Osteoblast (primary cell): ENCODE measurements at places on chromosomes 3 and 15. TPM values are rescaled to one million over a fixed set of nuclear protein-coding genes. Genes with fewer than 3 reads are reported as not detected.
A peak's percentile ranks its signal among the peaks of the same experiment; 100 is the strongest.

Gene DPP8
- 40.9 and 42.4 TPM in 2 replicates for total RNA-seq

Gene MEX3B
- total RNA-seq, result 11.2 and 15.2 TPM in 2 replicates

Gene SLC22A13
- total RNA-seq, result 0.29 and 0.36 TPM in 2 replicates

Gene TRH
- total RNA-seq, result under 0.01 TPM in 2 replicates

Gene NCEH1
- 9.7 and 10.9 TPM in 2 replicates for total RNA-seq

Gene GOLGA8N
- 4.7 and 5.0 TPM in 2 replicates for total RNA-seq

Gene NANOGP8
- total RNA-seq, result under 0.01 and 1.2 TPM in 2 replicates

GRCh38 chr3:139561255-139561817 is 21.8 kb upstream of the RBP1 start:
- no peaks in the 10 kb centered on the region for H3K27me3 ChIP-seq
- no peaks in the 10 kb centered on the region for H3K36me3 ChIP-seq
- DNase-seq, result no peak

DNA sequence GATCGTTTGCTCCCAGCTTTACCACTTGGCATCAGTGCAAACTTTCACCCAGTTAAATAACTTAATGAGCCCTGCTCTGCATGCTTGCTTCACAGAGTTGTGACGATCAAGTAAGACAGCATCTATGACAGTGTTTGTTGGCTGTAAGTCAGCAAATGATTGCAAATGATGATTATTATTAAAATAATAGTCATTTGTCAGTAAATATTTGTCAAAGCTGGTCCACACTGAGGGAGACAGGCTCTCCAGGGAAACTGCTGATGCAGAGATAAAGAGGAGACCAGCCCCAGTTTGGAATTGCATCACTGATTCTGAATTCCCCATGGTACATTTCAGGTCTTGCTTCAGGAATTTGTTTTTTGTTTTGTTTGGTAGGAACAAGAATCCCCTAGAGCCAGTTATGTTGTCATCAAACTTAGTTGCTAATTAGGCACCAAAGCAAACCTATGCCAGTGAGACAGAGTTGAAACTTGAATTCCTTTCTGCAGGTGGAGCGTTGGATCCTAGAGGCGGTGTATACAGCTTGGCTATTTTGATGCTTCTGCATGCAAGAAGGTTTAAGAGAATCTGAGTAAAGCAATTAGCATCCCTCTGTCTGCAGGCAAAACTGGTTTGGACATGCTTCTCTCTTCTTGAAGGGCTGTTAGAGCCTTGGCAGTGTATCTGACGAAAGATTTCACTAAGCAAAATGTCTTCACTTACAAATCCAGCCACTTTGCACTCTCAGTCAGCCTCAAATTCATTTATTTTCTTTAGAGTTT is 338.6 kb upstream of the TPRG1 start:
- H3K27me3 ChIP-seq, result no peaks in the 10 kb centered on the region
- no peaks in the 10 kb centered on the region for H3K36me3 ChIP-seq
- H3K4me3 ChIP-seq, result no peak overlapping the region
- H3K27ac ChIP-seq, result no peak overlapping the region
- DNase-seq, result no peak

- no peaks in the 10 kb centered on the region for H3K27me3 ChIP-seq
- H3K36me3 ChIP-seq, result peaks cover 8% of the 10 kb centered on the region
- H3K4me1 ChIP-seq, result no peaks in the 10 kb centered on the region
- no peak for DNase-seq
- no peak overlapping the region for H3K4me3 ChIP-seq
Measured at GRCh38 chr3:196735751-196736150, 3.9 kb upstream of the PAK2 start.

DNA sequence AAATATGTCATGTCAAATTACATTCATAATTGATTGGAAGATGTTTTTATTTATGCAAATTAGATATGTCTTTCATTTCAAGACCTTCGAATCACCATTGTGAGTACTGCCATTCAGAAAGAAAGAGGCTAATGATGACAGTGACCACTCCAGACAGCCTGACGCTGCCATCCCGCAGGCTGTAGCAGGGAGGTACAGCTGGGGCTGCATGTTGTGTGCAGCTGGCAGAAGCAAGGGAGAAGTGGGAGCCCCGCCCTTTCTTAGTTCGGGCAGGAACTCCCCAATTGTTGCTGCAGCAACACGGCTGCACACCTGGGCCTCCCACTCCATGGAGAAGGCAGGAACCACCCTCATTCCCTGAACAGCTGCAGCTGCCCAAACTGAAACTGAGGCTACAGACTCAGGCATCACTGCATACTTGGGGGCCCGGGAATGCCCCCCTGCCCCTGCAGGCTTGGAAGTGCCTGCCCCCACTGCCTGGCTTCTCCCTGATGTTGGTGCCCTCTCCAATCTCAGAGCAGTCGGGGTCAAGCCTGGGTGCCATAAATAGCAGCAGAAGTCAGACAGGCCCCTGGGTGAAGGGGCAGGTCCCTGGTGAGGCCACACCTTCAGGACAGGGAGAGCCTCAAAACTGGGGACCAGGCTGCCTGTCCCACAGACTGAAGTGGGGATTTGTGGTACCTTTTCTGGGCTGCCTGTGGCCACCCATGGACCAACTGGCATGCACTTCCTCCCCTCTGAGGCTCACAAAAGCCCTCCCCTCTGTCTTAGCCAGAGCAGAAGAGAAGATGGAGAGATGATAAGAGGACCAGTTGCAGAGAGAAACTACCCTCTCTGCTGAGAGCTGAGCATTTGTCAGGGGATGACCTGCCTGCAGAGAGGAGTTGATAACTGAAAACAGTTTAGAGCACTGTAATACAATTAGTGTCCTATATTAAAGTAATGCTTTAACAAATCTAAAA is 964.6 kb downstream of the SI start:
- no peaks in the 10 kb centered on the region for H3K36me3 ChIP-seq
- peak; percentile 19 for DNase-seq
- H3K4me1 ChIP-seq, result no peaks in the 10 kb centered on the region
- H3K27me3 ChIP-seq, result no peaks in the 10 kb centered on the region
- H3K27ac ChIP-seq, result no peak overlapping the region

GRCh38 chr3:2262204-2262603 is 163.5 kb downstream of the CNTN4 start:
- no peaks in the 10 kb centered on the region for H3K36me3 ChIP-seq
- DNase-seq, result no peak
- no peak overlapping the region for H3K4me3 ChIP-seq
- no peak overlapping the region for H3K27ac ChIP-seq
- no peaks in the 10 kb centered on the region for H3K4me1 ChIP-seq
- no peaks in the 10 kb centered on the region for H3K27me3 ChIP-seq

DNA sequence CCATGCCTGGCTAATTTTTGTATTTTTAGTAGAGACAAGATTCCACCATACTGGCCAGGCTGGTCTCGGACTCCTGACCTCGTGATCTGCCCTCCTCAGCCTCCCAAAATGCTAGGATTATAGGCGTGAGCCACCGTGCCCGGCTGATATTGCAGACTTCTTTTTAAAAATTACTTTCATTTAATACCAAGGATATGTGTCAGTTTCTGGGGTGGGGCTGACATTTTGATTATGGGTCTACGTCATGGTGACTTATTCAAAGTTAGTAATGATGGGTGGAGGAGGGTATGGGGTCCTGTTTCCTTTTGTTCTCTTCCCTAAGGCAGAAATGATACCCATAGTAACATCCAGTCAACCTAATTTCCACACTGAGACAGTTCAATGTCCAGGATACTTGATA is 34.7 kb downstream of the GBE1 start:
- no peaks in the 10 kb centered on the region for H3K27me3 ChIP-seq
- peaks cover 55% of the 10 kb centered on the region for H3K4me1 ChIP-seq
- peaks cover 4% of the 10 kb centered on the region for H3K36me3 ChIP-seq
- no peak for DNase-seq
- H3K4me3 ChIP-seq, result peak overlapping the region; percentile 48

DNA sequence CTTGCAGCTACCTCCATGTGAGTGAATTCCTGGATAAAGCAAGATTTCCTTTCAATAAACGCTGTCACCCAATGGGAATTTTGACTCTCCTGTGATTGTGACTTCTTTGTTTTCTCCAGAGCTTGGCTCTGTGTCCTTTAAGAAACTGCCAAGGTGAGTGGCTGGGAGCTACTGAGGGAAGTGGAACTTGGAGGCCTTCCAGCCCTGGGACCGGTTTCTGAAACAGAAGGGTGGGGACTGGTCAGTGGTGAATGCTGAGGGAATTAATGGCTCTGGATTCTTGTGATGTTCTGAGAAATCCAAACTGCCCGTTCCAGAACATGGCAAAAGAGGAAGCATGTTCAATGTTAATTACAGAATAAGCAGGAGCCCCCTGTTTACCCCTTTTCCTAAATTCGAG is 41.1 kb upstream of the MYZAP start:
- no peak overlapping the region for H3K27ac ChIP-seq
- peaks cover 4% of the 10 kb centered on the region for H3K27me3 ChIP-seq
- H3K4me3 ChIP-seq, result no peak overlapping the region
- peaks cover 16% of the 10 kb centered on the region for H3K4me1 ChIP-seq
- peak; percentile 52 for DNase-seq
- H3K36me3 ChIP-seq, result no peaks in the 10 kb centered on the region

DNA sequence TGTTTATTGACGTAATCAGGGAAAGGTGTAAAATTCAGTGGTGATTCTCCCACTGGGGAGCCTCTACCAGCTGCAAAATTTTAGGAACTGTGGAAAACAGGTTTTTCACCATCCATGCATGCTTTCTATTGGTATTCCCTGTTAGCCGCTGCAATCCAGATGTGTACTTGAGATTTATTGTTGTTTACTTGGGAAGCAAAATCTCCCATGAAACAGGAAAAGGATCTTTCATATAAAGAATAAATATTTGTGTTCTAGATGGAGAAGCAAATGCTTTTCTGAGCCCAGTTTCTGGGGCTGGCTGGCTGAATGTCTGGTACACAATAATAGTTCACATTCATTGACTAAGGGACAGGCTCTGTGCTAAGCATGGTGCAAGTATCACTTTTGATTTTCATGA is 144.6 kb upstream of the RASGRP1 start:
- DNase-seq, result no peak
- H3K36me3 ChIP-seq, result no peaks in the 10 kb centered on the region
- H3K4me3 ChIP-seq, result no peak overlapping the region
- H3K4me1 ChIP-seq, result peaks cover 16% of the 10 kb centered on the region

DNA sequence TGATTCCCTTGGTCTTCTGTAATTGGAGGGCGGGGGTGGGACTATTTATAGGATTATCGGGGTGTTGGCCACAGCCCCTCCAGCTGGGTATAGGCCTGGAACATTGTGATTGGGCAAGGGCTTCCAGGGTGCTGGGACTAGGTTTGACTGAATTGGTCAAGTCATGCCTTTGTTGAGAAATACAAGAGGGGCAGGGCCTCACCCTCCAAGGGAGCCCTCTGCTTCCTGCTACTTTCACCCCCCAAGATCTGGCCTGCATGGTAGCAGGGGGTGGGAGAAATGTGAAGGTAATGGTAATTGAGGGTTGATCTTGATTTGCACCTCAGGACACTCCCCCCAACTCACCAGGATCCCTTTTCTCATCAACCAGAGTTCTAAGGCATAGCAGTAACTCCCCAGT is 25.2 kb downstream of the TRIM71 start:
- H3K27ac ChIP-seq, result no peak overlapping the region
- H3K27me3 ChIP-seq, result no peaks in the 10 kb centered on the region

GRCh38 chr3:33439546-33440327 is 468 bp downstream of the UBP1 start:
- peak; percentile 90 for DNase-seq
- H3K27ac ChIP-seq, result peak overlapping the region; percentile 87
- H3K4me3 ChIP-seq, result peak overlapping the region; percentile 92
- H3K27me3 ChIP-seq, result no peaks in the 10 kb centered on the region
- H3K36me3 ChIP-seq, result no peaks in the 10 kb centered on the region
- peaks cover 39% of the 10 kb centered on the region for H3K4me1 ChIP-seq

GRCh38 chr3:63896332-63897030 is 15.7 kb downstream of the SCAANT1 start:
- peak overlapping the region; percentile 4 for H3K27ac ChIP-seq
- H3K4me1 ChIP-seq, result peaks cover 20% of the 10 kb centered on the region
- H3K4me3 ChIP-seq, result no peak overlapping the region
- H3K27me3 ChIP-seq, result no peaks in the 10 kb centered on the region
- no peak for DNase-seq
- H3K36me3 ChIP-seq, result peaks cover 15% of the 10 kb centered on the region

GRCh38 chr15:89825271-89825940 is 10.8 kb upstream of the ANPEP start:
- H3K27me3 ChIP-seq, result no peaks in the 10 kb centered on the region
- DNase-seq, result peak; percentile 49
- peaks cover 63% of the 10 kb centered on the region for H3K4me1 ChIP-seq
- no peaks in the 10 kb centered on the region for H3K36me3 ChIP-seq
- H3K4me3 ChIP-seq, result no peak overlapping the region

GRCh38 chr15:40941068-40941527 is 12.0 kb downstream of the DLL4 start:
- DNase-seq, result no peak
- H3K4me1 ChIP-seq, result peaks cover 22% of the 10 kb centered on the region
- peak overlapping the region; percentile 76 for H3K4me3 ChIP-seq

DNA sequence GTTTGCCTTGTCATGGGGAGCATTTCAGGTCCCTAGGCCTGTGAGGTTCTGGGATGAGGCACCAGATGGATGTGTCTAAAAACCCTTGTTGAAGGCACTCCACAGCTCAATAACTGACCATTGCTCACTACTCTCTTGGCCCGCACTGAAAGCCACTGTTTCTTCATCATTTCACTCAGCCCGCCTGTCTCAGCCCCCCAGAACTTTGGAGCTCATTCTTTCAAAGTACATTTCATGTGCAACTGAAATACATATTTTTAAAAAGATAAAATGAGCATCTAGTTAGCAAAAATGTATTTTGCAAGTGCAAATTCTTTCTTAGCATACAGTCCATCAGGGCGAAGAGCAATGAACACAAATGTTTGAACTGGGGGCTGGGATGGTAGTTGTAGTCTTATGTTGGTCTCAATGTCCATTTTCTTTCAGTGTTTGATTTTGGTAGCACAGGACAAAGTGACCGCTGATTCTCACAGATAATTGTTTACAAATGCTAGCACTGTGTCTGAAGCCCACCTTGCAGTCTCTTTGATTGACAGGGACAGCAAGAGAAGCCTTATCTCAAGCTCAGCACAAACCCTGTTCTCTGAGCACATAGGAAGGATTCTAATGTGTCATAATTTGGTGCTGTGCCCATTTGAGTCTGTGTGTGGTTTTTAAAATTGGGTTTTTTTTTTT is 19.6 kb downstream of the HEMK1 start:
- no peak overlapping the region for H3K4me3 ChIP-seq
- H3K36me3 ChIP-seq, result peaks cover 3% of the 10 kb centered on the region
- peaks cover 32% of the 10 kb centered on the region for H3K4me1 ChIP-seq

DNA sequence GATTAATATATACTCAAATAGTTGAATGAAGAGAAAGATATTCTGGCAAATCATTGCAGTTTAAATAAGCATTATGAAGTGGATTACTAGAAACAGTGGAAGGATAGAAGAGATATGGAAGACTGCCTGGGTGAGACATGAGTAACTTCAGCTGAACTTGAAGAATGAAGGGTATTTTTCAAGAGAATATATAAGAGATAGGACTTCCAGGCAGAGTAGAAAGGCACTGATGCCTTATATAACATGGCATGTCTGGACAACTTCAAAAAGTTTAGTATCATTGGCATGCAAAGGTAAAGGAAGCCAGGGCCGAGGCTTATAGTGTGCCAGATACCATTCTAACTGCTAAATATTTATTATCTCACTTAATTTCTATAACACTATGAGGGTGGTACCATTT is 126.5 kb upstream of the SLC7A14 start:
- peaks cover 62% of the 10 kb centered on the region for H3K4me1 ChIP-seq
- H3K36me3 ChIP-seq, result no peaks in the 10 kb centered on the region
- DNase-seq, result no peak
- peak overlapping the region; percentile 88 for H3K27ac ChIP-seq

- no peak for DNase-seq
- H3K27ac ChIP-seq, result no peak overlapping the region
- no peaks in the 10 kb centered on the region for H3K4me1 ChIP-seq
- no peak overlapping the region for H3K4me3 ChIP-seq
Measured at GRCh38 chr3:15161133-15161532, 44.9 kb upstream of the CAPN7 start.

- H3K27me3 ChIP-seq, result no peaks in the 10 kb centered on the region
- H3K4me3 ChIP-seq, result no peak overlapping the region
- peaks cover 8% of the 10 kb centered on the region for H3K4me1 ChIP-seq
- H3K36me3 ChIP-seq, result peaks cover 12% of the 10 kb centered on the region
- H3K27ac ChIP-seq, result no peak overlapping the region
Measured at GRCh38 chr3:23979569-23979968, 34.5 kb downstream of the NR1D2 start.
